ENCODE measurements at places on chromosomes 7 and 10.
A peak's percentile ranks its signal among the peaks of the same experiment; 100 is the strongest.

DNA sequence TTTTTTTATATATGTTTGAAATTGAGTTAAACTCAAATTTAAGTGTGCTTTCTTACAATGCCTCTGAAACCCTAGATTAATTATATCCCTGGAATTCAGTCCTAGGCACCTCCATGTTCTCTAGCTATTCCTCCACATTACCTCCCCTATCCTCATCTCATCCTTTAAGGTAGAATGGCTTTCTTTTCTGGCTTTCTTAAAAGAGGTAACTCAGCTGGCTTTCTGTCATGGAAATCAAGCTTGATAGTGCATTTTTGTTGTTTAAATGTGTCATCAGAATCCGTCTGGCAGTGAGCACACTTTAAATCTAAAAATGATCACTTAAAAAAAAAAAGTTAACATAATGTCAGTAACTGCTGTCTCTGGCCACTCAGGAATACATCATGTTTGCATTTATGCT is 42.2 kb downstream of the AHR start:
- no peak for DNase-seq

DNA sequence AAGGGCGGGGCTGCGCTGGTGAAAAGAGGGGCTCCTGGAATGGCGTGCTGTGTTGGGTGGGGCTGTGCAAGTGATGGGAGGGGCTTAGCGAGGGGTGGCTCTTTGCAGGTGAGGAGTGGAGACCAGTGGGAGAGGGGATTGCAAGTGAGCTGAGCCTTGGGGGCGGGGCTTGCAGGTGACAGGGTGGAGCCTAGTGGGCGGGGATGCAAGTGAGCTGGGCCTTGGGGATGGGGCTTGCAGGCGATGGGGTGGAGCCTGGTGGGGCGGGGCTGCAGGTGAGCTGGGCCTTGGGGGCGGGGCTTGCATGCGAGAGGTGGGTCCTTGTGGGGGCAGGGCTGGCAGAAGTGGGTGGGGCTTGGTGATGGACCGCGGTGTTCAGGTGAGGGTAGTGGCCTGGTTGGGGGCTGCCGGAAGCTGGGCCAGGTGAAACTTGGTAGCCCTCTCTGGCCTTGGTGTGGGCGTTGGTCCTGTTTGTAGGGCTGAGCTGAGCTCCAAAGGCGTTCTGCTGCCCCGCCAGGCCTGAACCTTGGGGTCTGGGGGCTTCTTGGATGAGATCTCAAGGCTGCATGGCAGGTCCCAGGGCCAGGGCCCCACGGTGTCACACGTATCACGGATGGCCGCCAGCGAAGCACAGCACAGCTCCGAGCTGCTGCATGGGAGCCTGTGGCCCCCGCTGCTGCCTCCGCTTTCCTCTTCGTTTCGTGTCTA is 743 bp upstream of the PITRM1 start:
- no peak for DNase-seq

GRCh38 chr10:62541811-62542210 is 167.6 kb downstream of the ZNF365 start:
- DNase-seq, result no peak

GRCh38 chr10:84660450-84661159 is 332.2 kb downstream of the CCSER2 start:
- DNase-seq, result no peak

DNA sequence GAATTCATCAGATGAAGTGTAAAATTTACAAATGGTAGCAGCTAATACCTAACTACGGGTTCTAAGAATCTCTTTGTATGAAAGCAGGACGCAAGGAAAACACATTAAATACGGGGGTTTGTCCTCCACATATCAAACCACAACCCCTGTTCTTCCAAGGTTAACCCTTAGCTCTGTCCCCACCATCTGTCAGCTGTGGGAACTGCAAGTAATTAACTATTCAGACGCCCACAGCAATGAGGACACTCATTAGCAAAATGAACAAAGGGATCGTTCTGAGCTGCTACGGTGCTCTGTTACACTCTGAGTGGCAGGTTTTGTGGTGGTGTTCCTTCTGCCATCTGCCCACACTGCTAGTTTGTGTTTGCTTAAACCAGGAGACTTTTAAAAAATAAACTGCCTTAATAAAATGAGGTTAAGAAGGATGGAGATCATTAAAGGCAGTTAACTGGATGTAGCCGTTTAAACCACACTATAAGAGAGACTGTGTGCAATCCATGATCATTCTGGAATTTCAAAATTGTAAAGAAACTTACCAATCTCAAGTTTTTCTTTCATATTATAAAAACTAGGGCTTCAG is 51.4 kb downstream of the C10orf67 start:
- DNase-seq, result peak; percentile 8

- DNase-seq, result no peak
Observed at GRCh38 chr10:102230264-102230860, 4.3 kb downstream of the ELOVL3 start.

GRCh38 chr7:142356166-142356565 is 98.3 kb upstream of the PRSS58 start:
- no peak for DNase-seq

GRCh38 chr10:20415684-20416083 is 481.4 kb downstream of the NEBL start:
- no peak for DNase-seq

- DNase-seq, result no peak
Observed at GRCh38 chr7:22202141-22202540, 154.8 kb downstream of the RAPGEF5 start.

DNA sequence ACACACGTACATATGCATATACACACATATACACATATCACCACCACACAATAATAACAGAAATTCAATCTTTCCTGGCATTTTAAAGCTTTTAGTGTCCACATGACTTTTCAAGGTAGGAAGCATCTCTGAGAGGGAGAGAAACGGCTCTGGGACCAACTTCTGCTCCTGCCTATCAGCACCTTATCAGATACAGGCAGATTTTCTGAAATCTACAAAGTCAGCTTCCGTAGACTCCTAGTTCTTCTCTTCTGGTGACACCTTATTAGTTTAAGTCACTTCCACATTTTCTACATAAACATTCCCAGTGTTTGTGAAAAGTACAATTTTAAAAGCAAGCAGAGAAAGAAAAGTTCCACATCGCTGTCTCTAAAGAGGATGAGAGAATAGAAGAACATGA is 74.5 kb downstream of the ZNF22 start:
- DNase-seq, result no peak

DNA sequence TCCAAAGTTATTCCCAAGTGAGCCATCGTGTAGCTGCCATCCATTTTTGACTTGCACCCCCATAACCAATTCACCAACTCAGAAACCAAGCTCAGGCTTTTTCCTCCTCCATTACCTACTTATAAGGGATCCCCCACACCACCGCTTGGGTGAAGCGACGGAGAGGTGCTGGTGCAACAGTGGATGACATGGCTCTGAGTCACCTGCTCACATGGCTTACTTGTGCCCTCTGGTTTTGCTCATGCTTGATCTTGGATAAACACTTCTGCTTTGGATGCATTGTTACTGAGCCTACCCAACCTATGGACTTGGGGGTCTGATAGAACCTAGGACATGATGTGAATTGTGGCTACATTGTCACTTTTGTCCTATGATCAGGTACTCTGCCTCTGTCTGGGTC is 12.0 kb upstream of the AKR1B1 start:
- DNase-seq, result peak; percentile 38

GRCh38 chr10:43250615-43251418 is 16.0 kb downstream of the RASGEF1A start:
- DNase-seq, result no peak

GRCh38 chr10:76197293-76197692 is 765.9 kb downstream of the LRMDA start:
- DNase-seq, result no peak

DNA sequence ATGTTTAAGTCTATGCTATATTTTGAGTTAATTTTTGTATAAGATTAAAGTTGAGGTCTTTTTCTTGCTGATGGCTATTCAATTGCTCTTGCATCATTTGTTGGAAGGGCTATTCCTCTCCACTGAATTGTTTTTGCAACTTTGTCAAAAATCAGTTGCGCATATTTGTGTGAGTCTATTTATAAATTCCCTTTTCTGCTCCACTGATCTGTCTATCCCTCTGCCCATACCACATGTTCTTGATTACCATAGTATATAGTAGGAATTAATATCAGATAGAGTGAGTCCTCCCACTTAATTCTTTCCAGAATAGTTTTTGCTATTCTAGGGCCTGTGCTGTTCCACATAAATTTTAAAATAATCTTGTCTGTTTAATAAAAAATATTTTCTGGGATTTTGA is 152.4 kb upstream of the ADCY1 start:
- DNase-seq, result no peak

GRCh38 chr7:134885967-134886352 is 100.3 kb upstream of the AGBL3 start:
- DNase-seq, result peak; percentile 68

GRCh38 chr7:131581241-131582051 is 25.0 kb upstream of the PODXL start:
- DNase-seq, result no peak

- DNase-seq, result no peak
Observed at GRCh38 chr7:93161181-93161762, 13.1 kb upstream of the SAMD9L start.

- peak; percentile 52 for DNase-seq
Observed at GRCh38 chr10:3935933-3936359, 150.9 kb upstream of the KLF6 start.

DNA sequence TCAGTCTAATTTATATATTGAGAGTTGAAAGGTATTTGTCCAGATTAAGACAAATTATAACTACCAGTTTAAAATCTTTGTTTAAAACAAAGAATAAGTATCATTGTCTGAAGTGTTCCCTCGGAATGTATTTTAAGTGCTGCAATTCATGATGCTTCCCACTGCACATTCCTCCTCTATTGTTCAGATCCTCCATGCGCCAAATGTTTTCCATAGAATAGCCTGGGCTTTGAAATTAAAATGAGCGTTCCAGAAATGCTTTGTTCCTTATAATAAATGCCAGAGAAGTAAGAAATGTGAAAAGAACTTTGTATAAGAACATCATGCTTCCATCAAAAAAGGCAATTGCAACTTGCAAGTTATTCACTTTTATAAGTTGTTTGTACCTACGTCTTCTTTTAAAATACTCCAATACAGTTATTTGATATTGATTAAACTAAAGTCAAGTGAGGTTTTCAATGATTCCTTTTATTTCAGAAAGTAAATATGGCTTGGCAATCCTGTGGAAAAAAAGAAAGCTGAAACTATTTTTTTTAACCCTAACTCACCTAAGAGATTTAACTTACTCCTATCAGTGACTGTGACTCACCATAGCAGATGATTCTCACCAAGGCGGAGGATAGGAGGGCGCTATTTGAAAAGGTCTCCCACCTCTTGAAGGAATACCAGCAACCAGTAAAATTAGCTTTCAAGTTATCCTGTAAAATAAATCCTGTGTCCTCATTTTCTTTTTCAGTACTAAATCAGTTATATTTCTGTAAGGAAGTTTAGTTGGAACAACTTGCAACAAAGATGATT is 85.8 kb downstream of the CTNNA3 start:
- DNase-seq, result peak; percentile 71

DNA sequence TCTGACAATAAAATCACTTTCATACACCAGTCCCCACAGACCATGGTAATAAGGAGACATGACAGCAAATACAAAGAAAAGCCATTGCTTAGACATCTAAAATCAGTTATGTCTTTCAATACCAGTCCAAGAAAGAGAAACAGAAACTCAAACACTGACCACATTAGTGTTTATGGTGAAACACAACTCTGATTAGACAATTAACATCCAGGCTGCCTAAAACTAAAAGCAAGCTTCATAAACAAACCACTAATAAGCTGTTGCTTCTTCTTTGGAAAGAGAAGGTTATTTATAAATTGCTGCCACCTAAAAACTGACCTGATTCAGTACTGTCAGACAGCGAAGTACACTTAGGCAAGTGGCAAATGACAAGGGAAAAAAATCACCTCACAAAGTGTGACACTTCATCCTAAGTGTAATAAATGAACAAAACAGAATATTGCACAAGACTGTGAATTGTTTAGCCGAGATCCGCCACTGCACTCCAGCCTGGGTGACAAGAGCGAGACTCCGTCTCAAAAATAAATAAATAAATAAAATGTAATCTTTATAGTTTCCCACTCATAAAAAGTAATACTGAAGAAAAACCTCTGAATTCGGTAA is 277.4 kb downstream of the PARD3 start:
- DNase-seq, result peak; percentile 28

- DNase-seq, result no peak
Observed at GRCh38 chr7:99190359-99191009, 17.4 kb downstream of the KPNA7 start.

GRCh38 chr10:58980826-58981415 is 195.5 kb upstream of the PHYHIPL start:
- DNase-seq, result no peak

- DNase-seq, result no peak
Observed at GRCh38 chr7:128946936-128947830, 9.5 kb downstream of the IRF5 start.
